ENCODE measurements at places on chromosomes 2 and 18. TPM values are rescaled to one million over a fixed set of nuclear protein-coding genes. Genes with fewer than 3 reads are reported as not detected.

Gene NEU2
- total RNA-seq, result not detected

Gene GNLY
- total RNA-seq, result not detected

Gene NOL4
- total RNA-seq, result not detected

Gene PARD6G
- 3.4 TPM for total RNA-seq

Gene CENPO
- 43.1 TPM for total RNA-seq
